GM20000 (cell line): ENCODE measurements at places on chromosomes 6 and 20.

GRCh38 chr20:57977141-57977540 is 251.3 kb downstream of the ANKRD60 start:
- no peak for DNase-seq

GRCh38 chr20:37914672-37915433 is 11.9 kb downstream of the VSTM2L start:
- DNase-seq = no peak

GRCh38 chr6:6148192-6148815 is 141.6 kb upstream of the NRN1 start:
- no peak for DNase-seq

DNA sequence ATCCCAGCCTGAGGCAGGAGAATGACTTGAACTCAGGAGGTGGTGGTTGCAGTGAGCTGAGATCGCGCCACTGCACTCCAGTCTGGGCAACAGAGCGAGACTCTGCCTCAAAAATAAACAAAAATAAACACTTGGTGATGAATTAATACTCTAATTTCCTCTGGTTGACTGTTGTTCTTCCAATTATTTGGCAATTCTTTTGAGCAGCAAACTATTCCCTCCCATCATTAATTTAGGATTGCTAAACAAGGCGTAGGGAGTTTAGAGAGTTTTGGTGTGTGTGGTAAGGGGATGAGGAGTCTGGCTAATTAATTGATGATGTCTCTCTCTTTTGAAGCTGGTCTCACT is 2.7 kb upstream of the ID1 start:
- no peak for DNase-seq

DNA sequence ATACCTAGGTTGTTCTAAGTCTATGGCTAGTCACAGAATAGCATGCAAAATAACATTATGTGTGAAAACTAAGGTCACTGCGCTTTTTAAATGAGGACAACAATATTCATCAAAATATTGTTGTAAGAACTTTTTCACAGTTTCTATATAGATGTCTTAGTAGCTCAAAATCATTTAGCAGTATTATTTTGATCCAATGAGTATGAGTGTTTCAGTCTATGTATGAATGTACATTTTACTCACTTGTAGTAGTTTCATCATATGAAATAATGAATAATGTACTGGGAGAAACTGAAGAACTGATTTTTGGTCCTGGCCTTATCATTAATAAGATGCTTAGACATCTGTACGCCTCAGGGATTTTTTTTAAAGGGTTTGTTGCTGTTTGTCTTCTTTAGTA is 16.5 kb upstream of the TMEM30A start:
- DNase-seq = no peak

- no peak for DNase-seq
Measured at GRCh38 chr20:44153636-44154043, 33.3 kb downstream of the JPH2 start.

DNA sequence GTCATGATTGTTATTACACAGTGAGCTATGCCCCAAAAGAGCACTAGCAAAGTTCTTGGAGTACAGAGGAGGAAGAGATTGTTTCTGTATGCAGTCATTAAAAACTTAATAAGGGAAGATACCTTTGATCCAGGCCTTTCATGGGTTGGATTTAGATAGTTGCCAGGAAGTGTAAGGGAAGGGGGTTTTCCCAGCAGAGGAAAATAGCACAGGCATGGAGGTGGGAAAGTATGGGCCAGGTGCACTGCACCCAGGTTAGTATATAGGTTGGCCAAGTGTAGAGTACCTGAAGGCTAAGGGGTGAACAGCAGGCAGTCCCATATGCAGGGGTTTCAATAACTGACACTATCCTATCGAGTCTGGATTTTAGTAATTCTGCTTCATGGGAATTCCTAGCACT is 101.4 kb downstream of the SOBP start:
- no peak for DNase-seq

DNA sequence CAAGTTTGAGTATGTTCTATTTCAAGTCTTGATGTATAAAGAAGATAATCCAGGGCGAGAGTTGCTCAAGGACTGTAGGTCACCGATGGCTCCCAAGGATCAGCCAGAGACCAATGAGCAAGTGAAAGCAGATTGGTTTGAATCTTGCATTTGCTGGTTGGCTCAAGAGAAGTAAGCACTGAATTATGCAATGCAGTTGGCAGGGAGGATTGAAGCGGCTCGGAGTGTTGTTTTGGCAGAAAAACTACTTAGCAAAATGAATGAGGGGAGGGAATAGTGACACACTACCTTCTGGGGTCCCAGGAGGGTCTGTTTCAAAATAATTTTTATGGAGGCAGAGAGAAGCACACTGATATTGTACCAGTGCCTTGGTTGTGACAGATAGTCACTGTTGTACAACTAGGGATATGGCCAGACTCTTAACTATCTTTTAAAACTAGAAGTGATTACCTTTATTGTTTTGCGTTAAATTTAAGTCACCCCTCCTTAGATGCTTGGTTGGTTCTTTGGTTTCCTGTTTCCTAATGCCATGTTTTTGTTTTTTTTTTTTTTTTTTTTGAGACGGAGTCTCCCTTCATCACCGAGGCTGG is 15.7 kb downstream of the SASH1 start:
- no peak for DNase-seq

DNA sequence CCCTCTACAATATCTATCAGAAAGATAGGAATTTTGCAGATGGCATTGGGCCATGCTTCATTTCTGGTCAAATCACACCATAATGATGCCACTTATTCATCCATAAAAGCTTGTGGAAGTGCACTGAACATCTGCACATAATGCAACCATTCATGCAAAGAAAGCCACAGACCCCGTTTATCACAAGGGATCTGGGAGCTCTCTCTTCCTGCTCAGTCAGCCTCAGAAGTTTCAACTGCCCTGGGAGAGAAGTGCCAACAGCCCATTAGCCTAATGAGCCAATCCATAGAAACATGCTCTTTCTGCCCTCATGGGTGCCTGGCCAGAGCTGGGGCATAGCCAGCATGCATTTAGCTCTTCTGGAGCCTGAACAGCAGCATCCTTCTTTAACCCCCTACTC is 85.8 kb downstream of the SLC35F1 start:
- DNase-seq = no peak

- DNase-seq = no peak
Measured at GRCh38 chr6:89817481-89817880, 2.1 kb downstream of the MDN1 start.

GRCh38 chr20:62978561-62978943 is 26.0 kb downstream of the SLC17A9 start:
- no peak for DNase-seq

- DNase-seq = no peak
Measured at GRCh38 chr6:42100029-42100901, 42.2 kb downstream of the C6orf132 start.

DNA sequence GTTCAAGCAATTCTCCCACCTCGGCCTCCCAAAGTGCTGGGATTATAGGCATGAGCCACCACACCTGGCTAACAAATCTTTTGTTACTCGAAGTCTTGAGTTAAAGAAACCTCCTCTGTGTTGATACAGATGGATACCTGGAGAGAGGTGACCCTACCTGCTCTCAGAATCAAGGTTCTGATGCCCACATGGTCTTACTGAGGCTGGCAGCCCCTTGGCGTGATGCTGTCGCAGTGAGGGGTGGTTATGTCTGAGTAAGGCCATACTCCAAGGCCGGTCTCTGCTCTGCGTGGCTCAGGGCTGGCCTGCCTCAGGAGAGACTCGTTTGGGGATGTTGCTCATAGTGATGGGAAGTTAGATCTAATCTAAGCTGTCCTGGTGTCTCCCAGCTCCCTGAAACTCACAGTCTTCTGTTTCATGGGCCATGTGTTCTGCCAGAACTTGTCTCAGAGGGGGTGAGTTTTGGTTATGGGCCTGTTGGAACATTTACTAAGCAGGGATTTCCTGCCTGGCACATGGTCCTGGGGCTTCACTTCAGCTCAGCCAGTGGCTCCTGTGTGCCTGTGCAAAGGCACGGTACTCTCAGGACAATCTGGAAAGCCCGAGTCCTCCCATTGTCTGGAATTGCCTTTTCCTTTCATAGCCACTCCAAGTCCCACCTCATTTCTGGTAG is 17.5 kb upstream of the TRAF3IP2 start:
- DNase-seq = no peak

- DNase-seq = no peak
Measured at GRCh38 chr6:85675030-85675819, 32.5 kb upstream of the SYNCRIP start.

GRCh38 chr6:6751619-6752023 is 163.1 kb downstream of the LY86 start:
- no peak for DNase-seq

DNA sequence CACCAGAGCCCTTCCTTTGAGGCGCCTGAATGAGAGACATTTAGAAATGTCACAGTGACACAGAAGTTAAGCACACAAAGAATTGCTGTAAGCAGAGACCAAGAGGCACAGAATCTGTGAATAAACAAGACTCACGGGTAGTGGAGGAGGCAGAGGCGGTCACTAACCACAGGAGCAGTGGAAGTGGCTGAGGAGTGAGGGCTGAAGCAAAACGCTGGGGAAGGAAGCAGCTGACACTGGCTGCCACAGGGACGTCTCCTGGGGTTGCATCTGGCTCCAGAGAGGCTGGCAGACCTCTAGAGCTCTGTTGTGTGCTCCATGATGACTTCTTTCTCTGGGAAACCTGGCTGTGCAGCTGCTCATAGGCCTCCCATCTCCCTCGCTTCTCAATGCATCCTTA is 65.0 kb upstream of the SLC2A12 start:
- no peak for DNase-seq

DNA sequence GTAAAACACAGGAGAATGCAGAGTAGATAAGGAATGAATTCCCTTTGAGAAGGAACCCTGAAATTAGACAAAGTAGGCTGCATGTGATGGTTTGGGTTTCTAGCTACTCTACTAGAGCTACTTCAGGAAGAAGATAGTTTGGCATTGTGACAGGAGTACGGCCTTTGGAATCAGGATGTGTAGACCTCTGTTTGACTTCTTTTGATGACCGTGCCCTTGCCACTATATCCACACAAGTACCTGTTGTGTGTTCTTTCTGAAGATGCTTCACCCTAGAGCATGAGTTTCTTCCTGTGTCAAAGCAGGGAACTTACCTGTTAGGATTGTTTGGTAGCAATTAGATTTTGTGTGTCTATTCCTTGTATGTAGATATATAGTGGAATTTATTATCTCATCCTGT is 41.7 kb downstream of the CD2AP start:
- DNase-seq = no peak

DNA sequence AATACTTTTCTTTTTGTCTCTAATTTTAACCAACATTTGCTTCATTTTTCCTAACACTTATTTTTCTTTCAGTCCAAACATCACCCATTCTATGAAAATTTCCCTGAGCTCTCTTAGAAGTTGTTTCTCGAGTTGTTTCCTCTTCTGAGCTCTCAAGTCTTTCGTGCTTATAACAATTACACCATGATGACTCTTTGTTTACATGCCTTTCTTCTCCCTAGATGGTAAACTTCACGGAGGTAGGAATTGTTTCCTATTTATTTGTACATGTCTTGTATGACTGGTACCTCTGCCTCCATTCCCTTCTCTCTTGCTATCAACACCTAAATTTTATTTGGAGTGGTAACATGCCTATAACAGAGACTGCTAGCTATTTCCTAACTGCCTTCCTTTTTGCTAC is 6.4 kb downstream of the BLOC1S5 start:
- DNase-seq = no peak

DNA sequence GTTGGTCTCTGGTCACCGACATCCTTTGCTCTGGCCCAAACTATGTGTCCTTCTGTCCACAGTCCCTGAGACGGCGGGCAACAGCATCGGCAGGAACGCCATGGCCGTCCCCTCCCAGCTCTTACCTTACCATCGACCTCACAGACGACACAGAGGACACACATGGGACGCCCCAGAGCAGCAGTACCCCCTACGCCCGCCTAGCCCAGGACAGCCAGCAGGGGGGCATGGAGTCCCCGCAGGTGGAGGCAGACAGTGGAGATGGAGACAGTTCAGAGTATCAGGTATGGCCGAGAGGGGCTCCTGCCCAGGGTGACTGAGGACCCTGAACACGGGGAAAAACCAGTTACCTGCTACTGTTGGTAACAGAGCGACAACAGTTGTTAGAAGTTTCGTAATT is 25.0 kb downstream of the DNMT3B start:
- DNase-seq = no peak

DNA sequence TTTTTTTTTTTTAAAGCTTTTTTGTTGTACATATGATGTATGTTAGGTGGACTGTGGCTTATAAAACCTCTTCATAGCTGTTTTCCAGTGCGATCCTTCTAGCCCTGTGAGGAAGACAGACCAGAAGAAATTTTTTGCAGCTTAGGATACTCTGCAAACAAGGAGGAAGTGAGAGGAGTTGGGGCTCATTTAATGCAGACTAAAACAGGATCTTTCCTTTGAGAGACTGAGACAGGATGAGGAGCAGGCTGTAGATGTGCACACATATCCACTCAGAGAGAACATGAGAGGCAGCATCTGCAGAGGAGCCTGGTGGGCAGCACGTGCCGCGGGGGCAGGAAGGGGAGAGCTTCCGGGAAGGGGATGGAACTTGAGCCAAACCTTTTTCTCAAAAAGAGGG is 45.7 kb downstream of the PPARD start:
- DNase-seq = no peak

- DNase-seq = no peak
Measured at GRCh38 chr20:53900380-53900999, 169.9 kb downstream of the BCAS1 start.

- DNase-seq = no peak
Measured at GRCh38 chr6:27651371-27651732, 178.4 kb upstream of the ZNF184 start.

DNA sequence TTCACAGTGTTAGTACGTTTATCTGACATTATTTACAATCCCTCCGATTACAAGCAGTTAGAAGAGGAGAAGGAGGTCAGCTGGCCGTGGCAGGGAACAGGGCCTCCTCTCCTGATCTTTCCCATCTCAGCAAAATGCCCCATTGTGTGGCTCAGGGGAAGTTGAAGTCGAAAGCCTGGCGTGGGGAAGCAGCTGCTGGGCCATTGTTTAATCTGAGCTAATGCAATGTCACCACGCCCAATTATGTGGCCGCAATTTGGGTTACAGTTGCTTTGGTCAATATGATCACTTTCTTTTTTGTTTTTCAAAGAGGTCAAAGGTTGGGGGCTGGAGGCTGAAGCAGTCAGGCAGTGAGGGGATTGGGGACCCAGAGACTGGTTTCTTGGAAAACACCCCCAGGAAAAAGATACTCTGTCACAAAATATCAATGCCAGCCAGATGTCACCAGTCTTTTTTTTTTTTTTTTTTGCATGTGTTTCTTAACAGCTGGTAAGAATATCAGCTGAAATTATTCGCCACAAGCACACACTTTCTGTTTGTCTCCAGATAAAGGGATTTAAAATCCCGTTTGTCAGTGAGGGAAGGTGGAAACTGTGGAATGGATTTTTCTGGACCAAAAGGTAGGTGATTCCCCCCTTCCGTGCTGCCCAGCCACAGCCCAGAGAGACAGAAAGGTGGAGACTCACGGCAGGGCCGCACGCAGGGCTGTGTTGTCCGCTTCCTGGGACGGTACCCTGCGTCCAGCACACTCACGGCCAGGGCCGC is 24.6 kb downstream of the DLL1 start:
- DNase-seq = no peak
